Activated naive CD4-positive, alpha-beta T cell treated with Interleukin-2 at 50 U/mL for 16 hours (primary cell): ENCODE measurements at places on chromosomes 2 and 18.
A peak's percentile ranks its signal among the peaks of the same experiment; 100 is the strongest.

DNA sequence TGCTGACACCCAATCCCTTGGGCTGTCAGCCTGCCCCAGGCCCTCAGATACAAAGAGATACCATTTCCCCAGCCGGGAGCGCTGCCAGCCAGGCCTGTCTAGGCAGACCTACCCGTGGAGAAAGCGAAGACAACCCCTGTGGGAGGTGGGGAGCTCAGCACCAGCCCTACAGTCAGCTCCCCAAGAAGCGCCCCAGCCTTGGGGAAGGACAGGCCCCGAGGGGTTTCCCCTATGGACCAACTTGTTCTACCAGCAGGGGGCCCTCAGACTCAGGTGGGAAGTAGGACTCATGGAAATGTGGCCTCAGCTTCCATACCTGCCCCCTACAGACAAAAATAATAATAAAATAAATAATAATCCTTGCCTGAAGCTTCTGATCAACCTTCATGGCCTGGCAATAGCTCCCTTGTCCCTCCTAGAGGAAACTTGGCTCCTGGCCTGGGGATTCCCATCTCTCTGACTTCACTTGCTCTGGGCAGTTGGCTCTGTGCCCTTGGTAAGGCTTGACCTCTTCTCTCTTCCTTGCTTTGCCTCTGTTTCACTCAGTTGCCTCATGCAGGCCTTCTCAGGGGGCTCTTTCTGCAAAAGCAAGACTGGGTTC lies 7.0 kb downstream of the SLC35F6 start:
- no peak for DNase-seq

DNA sequence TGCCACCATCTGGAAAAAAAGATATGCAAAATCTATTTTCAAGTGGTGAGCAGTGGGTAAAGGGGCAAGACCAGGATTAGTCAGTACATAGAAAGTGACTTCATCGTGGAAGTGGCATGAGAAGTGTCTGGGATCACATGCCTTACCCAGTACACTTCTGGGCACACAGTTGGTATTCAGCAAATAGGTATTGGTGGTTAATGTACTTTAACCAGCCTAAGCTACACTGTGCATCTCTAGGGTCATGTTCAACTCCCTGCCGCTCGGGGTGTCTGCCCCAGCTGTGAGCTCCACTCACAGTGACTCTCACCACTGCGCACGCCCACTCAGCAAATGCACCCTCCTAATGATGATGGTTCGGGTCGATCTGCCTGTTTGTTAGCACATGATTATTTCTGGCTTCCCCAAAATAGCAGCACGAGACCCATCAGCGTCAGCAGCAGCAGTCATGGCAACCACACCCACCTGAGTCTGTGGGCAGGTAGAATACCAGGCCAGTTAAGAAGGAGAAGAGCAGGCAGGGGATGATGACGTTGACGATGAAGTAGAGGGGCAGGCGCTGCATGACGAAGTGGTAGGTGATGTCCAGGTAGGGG lies 11.1 kb downstream of the CHRNA1 start:
- DNase-seq = peak; percentile 46

DNA sequence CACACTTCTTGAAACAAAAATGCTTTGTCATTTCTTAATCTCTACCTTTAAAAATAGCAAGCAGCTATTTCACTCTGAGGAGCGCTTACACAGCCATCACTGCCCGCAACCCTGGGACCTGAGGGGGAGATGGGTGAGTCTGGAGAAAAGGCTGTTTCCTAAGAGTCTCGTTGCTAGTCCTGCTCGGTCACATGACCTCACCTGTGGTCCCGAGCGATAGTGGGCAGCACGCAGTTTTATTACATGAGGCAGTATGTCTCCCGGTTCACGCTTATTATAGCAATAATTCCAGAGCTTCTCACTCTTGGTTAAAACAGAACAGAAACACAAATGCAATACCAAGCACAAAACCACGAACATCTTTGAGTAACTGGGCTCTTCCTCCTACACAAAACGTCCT lies 105.3 kb downstream of the ZNF516 start:
- no peak for DNase-seq

DNA sequence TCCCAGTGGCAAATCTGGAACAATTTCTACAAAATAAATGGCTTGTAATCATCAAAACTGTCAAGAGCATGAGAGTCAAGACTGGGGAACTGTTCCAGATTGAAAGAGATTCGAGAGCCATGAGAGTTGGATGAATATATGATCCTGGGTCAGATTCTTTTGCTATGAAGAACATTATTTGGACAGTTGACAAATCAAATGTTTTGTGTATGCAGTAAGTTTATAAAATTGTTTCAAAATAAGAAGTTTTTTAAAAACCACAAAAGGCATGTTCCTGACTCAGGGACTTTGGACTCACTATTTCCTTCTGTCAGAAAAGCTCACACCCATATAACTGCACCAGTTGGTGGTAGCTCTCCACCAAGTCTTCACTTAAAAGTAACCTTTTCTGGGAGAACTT lies 38.5 kb downstream of the ROCK2 start:
- DNase-seq = no peak

DNA sequence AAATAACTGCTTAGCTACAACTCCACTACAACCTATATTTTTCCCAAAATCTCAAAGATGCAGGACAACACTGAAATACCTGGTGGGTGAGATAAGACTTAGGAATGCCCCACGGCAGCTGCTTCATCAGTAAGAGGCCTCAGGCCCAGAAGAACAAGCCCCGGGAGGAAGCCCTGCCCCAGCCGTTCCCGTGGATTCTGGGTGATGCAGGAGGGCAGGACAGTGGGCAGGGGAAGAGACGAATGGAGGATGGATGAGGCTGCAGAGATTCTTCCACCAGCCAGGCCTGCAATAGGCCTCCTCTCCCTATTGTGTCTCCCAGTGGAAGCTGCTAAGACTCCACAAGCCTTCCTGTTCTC lies 197.9 kb upstream of the HDAC4 start:
- no peak for DNase-seq

DNA sequence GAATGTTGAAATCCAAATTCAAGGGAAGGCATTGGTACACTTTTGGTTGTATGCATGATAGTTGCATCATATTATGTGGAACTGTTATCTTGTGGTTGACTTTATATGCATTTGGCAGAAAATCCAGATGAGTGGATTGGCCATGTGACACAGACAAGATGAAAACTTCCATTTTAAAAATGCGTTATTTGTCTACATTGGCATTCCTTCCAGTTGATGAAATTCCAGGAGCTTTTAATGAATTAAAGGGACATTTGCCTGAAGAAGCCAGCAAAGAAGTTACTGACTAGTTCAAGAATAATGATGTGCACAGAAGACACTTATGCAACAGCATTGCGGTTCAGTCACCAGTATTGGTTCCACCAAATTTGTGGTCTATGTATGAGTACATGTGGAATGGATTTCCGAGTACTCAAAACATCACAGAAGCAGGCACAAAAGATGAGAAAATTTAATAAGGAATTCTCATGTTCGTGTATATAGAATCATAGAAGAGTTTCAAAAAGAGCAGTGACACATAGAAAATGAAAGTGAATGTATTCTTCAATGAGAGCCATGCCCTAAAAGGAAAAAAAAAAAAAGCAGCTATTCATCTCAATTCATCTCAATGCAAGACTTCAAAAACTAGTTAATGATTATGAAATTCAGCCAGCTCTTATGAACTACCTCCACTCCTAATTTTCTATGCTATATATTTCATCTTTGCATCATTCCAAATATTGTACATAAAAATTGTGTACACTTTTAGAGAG lies 232.1 kb downstream of the RBM43 start:
- no peak for DNase-seq

- no peak for DNase-seq
Observed at GRCh38 chr2:42794271-42795046, 2.1 kb upstream of the HAAO start.

- no peak for DNase-seq
Observed at GRCh38 chr2:38598991-38599295, 3.8 kb downstream of the HNRNPLL start.

GRCh38 chr18:35510076-35510651 lies 12.4 kb upstream of the INO80C start:
- DNase-seq = no peak

- no peak for DNase-seq
Observed at GRCh38 chr18:5630057-5630899, 86.5 kb upstream of the EPB41L3 start.

GRCh38 chr2:231554748-231555545 lies 24.7 kb upstream of the NMUR1 start:
- no peak for DNase-seq

DNA sequence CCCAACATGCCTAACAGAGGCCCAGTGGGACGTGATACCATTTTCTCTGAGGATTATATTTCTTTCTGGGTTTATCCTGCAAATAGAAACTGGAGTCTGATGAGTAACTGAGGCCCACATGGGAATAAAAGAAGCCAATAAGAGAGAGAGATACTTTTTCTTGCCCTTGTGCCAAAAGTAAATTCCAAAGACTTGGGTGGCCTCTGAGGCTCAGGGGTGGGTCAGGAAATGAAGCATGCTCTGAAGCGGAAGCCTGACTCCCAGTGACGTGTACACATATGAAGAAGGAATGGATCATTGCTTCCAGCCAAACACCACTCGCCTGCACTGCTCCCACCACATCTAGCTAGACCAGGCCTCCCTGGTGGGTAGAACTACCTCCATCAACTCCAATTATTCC lies 273.6 kb upstream of the NCKAP5 start:
- DNase-seq = no peak

DNA sequence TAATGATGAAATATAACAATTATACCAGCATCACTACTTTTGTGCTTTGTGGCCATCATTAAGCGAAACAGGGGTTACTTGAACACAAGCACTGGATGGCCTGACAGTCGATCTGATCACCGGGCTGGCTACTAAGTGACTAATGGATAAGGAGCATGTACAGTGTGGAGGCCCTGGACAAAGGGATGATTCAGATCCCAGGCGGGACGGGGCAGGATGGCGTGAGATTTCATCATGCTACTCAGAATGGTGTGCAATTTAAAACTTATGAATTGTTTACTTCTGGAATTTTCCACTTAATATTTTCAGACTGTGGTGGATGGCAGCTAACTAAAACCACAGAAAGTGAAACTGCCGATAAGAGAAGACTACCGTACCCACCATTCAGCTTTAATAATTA lies 7.0 kb upstream of the CLIP4 start:
- no peak for DNase-seq

DNA sequence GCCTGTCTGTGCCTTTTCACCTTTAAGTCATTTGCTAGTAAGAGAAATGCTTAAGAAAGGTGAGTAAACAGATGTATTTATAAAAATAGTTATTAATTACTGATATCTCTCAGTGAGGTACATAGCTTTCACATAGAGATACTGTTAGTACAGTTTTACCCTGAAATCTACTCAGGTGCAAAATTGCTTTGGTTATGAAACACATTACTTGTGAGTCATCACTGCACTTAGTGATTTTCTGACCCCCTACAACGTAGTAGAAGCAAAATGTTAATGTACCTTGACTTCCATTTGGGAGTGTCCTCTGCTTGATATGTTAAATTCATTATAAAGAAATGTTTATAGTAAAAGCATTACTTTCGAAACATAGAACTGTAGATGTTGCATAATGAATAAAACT lies 6.5 kb downstream of the GLS start:
- DNase-seq = no peak

DNA sequence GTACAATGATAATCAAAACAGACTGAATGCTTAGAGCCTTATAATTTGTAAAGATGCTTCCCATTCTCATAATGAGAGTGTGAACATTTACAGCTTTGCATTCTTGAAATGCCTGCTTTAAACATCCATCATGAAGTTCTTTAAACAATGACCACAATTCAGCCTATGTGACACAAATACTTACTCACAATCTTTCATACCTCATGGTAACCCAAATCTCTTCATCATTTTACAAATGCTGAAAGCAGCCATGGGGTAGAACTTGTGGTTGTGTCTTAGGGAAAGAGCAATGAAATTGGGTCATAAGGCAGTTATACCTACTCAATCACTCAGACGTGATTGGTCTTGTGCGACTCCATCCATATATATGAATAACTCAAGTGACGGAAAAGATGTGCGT lies 140.7 kb downstream of the RND3 start:
- no peak for DNase-seq

DNA sequence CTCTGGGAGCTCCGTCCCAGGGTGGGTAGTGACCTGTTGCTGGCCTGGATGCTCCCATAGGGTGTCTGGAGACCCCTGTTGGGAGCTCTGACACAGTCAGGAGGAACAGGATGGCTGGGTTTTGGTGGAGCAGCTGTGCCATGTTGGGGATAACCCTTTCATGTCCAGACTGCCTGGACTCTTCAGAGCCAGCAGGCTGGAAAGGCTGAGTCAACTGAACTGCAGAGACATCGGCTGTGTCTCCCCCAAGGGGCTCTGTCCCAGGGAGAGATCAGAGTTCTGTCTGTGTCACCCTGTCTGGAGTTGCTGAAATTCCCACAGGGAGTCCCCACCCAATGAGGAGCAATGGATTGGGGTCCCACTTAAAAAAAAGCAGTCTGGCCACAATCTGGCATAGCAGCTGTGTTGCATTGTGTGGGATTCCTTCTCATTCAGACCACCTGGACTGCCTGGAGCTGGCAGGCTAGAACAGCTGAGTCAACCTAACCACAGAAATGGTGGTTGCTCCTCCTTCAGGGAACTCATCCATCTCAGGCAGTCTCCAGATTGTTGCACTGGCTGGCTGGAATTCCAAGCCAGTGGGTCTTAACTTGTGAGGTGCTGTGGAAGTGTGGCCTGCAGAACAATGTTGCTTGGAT lies 37.2 kb downstream of the AGPS start:
- DNase-seq = no peak
